ENCODE measurements at places on chromosomes 5 and 9.

DNA sequence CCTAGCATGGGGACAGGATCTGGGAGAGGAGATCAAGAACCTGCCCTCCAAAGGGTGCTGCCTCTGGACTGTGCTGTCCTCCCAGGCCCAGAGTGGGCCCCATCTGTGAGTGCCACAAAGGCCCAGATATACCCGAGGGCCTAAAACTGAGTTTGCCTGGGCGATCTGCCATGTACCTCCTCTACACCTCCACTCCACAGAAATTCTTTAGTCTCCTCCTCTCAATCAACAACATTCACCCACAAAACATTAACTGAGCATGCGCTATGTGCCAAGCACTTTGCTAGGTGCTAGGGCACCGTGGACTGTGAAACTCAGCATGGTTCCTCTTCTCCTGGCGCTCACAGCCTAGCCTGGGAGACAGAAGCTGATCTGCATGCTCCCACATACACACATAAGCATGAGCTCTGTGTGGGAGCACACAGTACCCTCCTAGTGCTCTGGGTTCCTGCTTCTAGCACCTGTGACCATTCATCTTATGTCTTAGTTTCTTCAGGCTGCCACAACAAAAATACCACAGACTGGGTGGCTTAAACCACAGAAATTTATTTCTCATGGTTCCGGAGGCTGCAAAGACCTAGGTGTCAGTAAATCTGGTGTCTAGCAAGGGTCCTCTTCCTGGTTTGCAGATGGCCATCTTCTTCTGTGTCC, 82.0 kb upstream of the FSTL4 start:
- DNase-seq = no peak
- no peaks in the 10 kb centered on the region for H3K4me1 ChIP-seq
- H3K4me3 ChIP-seq = no peak overlapping the region
- H3K36me3 ChIP-seq = no peaks in the 10 kb centered on the region

GRCh38 chr9:131575946-131576853, 30.9 kb downstream of the PRRT1B start:
- H3K27ac ChIP-seq = no peak overlapping the region
- peaks cover 88% of the 10 kb centered on the region for H3K36me3 ChIP-seq
- no peaks in the 10 kb centered on the region for H3K27me3 ChIP-seq
- no peak overlapping the region for H3K4me3 ChIP-seq
- DNase-seq = no peak

GRCh38 chr9:123769719-123770118, 160.2 kb downstream of the DENND1A start:
- H3K27me3 ChIP-seq = no peaks in the 10 kb centered on the region
- DNase-seq = no peak

DNA sequence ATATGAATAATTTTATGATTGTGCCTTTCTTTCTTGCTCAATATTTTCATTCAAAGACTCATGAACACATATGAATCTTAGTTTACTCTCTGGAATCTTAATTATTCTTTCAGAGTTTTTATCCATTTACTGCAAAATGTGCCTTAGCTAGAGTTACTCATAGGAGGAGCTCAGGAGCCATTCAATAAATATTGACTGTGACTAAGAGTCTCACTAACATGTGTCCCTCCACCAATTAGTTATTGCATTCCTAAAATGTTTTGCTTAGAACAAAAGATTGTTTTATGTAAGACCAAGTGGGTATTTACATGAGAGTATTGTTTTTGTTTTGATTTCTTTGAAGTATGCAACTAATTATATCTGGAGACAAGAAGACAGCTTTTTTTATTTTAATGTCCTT, 218.4 kb upstream of the MAST4 start:
- H3K27ac ChIP-seq = no peak overlapping the region
- H3K36me3 ChIP-seq = no peaks in the 10 kb centered on the region
- no peak for DNase-seq

- no peaks in the 10 kb centered on the region for H3K36me3 ChIP-seq
- H3K4me3 ChIP-seq = no peak overlapping the region
- H3K27me3 ChIP-seq = no peaks in the 10 kb centered on the region
- no peak overlapping the region for H3K27ac ChIP-seq
- H3K4me1 ChIP-seq = no peaks in the 10 kb centered on the region
- no peak for DNase-seq
Measured at GRCh38 chr5:95035891-95036685, 248.8 kb downstream of the MCTP1 start.

- H3K4me1 ChIP-seq = no peaks in the 10 kb centered on the region
- DNase-seq = no peak
- H3K27ac ChIP-seq = no peak overlapping the region
Measured at GRCh38 chr9:131936929-131937328, 142.7 kb downstream of the MED27 start.

DNA sequence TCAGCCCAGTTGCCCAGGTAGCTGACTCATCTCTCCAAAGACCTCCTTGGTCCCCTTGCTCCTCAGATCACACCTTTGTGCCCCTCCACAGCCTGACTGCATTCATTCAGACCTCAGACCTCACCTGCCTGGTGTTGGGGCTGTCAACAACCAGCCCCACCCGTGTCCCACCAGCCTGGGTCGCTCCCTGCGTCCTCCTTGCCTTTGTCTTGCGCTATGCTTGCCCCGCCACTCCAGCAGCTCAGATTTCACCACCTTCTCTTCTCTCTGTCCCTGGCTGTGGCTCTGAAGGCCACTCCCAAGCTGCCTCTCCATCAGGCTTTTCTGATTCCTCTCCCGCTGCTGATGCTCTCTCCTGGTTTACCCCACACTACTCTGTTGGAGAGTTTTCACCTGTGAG, 103.5 kb downstream of the MVB12B start:
- H3K4me1 ChIP-seq = no peaks in the 10 kb centered on the region
- no peak for DNase-seq
- H3K27me3 ChIP-seq = no peaks in the 10 kb centered on the region
- no peak overlapping the region for H3K27ac ChIP-seq

DNA sequence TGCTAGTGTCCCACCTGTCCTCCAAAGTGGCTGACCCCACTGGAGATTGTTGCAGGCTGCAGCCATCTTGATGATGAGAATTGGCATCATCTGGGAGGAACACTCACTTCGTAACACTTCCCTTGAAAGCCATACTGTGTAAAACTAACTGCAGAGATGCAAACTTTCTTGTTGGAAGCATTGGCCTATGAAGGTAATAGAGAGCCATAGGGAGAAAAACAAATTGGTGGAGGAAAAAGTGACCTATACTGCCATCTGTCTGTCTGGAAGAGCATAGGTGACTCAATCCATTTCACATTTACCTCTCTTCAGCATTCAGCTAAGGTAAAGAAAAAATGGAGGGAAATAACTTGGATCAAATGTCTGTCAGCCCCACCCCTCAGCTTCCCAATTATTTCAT, 473.4 kb downstream of the NTRK2 start:
- no peaks in the 10 kb centered on the region for H3K4me1 ChIP-seq
- H3K36me3 ChIP-seq = no peaks in the 10 kb centered on the region
- H3K4me3 ChIP-seq = no peak overlapping the region
- no peak overlapping the region for H3K27ac ChIP-seq
- DNase-seq = no peak

DNA sequence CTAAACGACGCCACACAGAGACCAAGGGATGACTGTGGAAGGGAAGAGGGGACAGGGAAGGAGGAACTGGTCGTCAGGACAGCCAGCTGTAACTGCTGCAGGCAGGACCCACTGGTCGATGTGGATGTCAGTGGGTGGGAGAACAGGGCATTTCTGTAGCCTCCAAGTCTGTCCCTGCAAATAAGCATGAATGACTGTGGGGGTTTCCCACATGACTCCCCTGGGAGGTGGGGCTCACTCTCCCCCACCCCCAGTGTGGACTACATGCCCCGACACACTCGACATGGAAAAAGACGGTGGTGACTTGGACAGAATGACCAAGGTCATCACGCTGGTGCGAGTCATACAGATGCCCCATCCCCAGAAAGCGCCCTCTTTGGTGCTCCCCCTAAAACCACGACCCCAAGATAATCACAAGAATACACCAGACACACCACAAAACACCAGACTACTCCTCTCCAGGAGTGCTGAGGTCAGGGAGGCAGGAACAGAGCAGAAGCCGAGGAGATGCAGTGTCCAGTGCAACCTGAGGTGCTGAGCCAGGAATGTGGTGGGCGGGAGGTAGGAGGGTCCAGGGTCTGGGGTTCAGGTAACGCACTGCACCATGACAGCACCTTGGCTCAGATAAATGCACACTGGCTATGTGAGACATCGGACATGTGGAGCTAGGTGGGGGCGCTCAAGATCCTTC, 64.9 kb downstream of the SECISBP2 start:
- no peak for DNase-seq
- H3K27ac ChIP-seq = no peak overlapping the region
- no peaks in the 10 kb centered on the region for H3K27me3 ChIP-seq
- H3K4me1 ChIP-seq = no peaks in the 10 kb centered on the region
- H3K36me3 ChIP-seq = peaks cover 9% of the 10 kb centered on the region
- H3K4me3 ChIP-seq = no peak overlapping the region

DNA sequence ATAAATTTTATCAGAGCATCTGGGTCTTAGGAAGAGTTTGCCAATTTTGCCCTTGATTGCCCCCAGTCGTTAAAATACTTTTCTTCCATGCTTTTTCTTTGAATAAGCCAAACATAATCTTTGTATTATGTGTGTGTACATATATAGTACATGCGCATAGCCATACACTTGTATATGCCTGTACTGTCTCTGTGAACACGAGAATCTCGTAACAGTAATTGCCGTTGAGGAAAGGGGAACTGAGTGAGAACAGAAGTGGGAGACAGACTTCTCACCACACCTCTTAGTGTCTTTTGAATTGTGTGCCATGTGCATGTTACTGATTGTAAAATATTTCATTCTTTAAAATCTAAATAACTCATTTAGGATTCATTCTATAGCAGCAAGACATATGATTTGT, 79.6 kb upstream of the GRHPR start:
- H3K27ac ChIP-seq = no peak overlapping the region
- H3K27me3 ChIP-seq = no peaks in the 10 kb centered on the region
- no peak overlapping the region for H3K4me3 ChIP-seq
- H3K4me1 ChIP-seq = no peaks in the 10 kb centered on the region
- DNase-seq = no peak

DNA sequence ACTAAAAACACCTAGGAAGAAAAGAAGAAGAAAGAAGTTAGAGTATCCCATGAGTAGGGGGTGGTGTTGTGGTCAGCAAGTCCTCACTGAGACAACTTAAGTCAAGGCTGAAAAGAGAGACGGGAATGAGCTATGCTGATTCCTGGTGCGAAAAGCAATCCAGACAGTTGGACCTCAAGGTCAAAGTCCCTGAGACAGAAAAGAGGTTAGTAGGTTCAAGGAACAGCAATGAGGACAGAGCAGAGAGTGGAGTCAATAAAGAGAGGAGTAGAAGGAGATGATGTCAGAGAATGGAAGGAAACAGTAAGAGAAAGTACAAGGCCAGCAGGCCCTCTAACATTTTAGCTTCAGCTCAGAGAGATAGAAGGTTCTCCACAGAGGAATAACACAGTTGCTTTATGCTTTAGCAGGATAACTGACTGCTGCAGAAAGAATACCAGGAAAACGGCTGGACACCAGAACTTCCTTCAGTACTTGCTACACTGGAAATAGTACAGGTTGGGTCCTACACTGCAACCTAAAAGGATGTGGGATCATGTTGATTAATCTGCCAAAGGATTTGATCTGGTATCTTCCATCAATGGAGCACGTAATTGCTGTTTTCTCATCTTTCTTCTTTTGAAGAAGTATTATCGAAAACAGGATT, 43.6 kb downstream of the GNAQ start:
- no peak for DNase-seq
- no peaks in the 10 kb centered on the region for H3K27me3 ChIP-seq
- peaks cover 39% of the 10 kb centered on the region for H3K4me1 ChIP-seq
- H3K27ac ChIP-seq = no peak overlapping the region
- H3K4me3 ChIP-seq = no peak overlapping the region

DNA sequence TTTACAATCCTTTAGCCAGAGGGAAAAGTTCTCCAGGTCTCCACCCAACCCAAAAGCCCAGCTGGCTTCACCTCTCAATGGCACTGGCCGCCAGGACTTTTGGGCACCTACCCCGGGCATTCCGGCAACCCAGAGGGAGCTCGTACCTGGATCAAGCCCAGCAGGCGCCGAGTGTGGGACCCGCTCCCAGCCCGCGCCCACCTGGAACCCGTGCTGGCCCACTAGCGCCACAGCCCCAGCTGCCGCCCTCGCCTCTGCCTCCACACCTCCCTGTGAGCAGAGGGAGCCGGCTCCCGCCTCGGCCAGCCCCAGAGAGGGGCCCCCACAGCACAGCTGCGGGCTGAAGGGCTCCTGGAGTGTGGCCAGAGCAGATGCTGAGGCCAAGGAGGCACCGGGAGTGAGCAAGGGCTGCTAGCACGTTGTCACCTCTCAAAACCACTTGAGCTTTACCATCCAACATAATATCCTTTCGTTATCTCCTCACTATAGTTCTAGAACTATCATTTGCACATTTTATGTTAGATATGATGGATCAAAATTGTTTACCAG, 69.7 kb downstream of the GCNT1 start:
- no peaks in the 10 kb centered on the region for H3K36me3 ChIP-seq
- no peaks in the 10 kb centered on the region for H3K4me1 ChIP-seq
- no peak overlapping the region for H3K27ac ChIP-seq
- H3K27me3 ChIP-seq = peaks cover 4% of the 10 kb centered on the region
- H3K4me3 ChIP-seq = no peak overlapping the region

DNA sequence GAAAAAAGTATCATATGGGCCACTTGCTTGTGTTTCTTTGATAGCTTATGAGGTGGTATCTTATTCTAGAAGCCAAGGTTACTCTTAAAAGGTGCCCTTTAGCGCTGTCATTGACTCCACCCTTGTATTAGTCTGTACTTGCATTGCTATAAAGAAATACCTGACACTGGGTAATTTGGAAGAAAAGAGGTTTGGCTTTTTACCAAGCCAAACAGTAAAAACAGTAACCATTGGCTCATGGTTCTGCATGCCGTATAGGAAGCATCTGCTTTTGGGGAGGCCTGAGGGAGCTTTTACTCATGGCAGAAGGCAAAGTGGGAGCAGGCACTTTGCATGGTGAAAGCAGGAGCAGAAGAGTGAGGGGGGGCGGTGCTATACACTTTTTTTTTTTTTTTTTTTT, 87.4 kb downstream of the TEK start:
- no peak overlapping the region for H3K4me3 ChIP-seq
- H3K4me1 ChIP-seq = peaks cover 28% of the 10 kb centered on the region
- H3K27me3 ChIP-seq = no peaks in the 10 kb centered on the region
- no peak overlapping the region for H3K27ac ChIP-seq

DNA sequence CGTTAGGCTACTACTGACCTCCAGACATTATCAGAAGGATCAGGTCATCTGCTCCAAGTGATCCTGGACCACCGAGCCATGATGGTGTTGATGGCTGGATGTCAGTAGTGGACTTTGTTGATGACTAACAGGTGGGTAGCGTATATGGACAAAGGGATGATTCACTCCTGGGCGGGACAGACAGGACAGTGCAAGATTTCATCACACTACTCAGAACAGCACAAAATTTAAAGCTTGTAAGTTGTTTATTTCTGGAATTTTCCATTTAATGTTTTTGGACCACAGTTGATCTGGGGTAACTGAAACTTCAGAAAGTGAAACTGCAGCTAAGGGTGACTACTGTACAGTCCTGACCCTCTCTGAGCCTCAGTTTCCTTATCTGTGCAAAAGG, 12.7 kb downstream of the PDGFRB start:
- peaks cover 100% of the 10 kb centered on the region for H3K4me1 ChIP-seq
- no peak for DNase-seq
- no peaks in the 10 kb centered on the region for H3K27me3 ChIP-seq
- H3K36me3 ChIP-seq = no peaks in the 10 kb centered on the region

GRCh38 chr9:33202018-33202417, 34.9 kb upstream of the B4GALT1 start:
- no peak overlapping the region for H3K4me3 ChIP-seq
- no peaks in the 10 kb centered on the region for H3K27me3 ChIP-seq

- no peaks in the 10 kb centered on the region for H3K27me3 ChIP-seq
- no peak overlapping the region for H3K4me3 ChIP-seq
- no peaks in the 10 kb centered on the region for H3K36me3 ChIP-seq
- no peak overlapping the region for H3K27ac ChIP-seq
Measured at GRCh38 chr9:108704156-108704852, 151.5 kb downstream of the ACTL7B start.
